ENCODE measurements at places on chromosomes 5 and 9. TPM values are rescaled to one million over a fixed set of nuclear protein-coding genes. Genes with fewer than 3 reads are reported as not detected.

The SAPCD2 gene
- 1.5 TPM for total RNA-seq

The C9orf50 gene
- total RNA-seq = 0.44 TPM

The MATR3 gene
- 196 TPM for total RNA-seq

The SYNPO gene
- total RNA-seq = 3.3 TPM

The SHC3 gene
- 61.4 TPM for total RNA-seq

The LIX1 gene
- total RNA-seq = not detected

The IL7R gene
- 2.2 TPM for total RNA-seq

The ECPAS gene
- 102 TPM for total RNA-seq

The COL23A1 gene
- total RNA-seq = under 0.01 TPM

The GPR107 gene
- total RNA-seq = 31.1 TPM

The KIF27 gene
- total RNA-seq = 3.8 TPM

The HAVCR2 gene
- 2.2 TPM for total RNA-seq

The PAX5 gene
- not detected for total RNA-seq

The HMMR gene
- 61.5 TPM for total RNA-seq

The TMEM232 gene
- total RNA-seq = 7.6 TPM

The RANBP17 gene
- 0.83 TPM for total RNA-seq

The CD72 gene
- 2.0 TPM for total RNA-seq

The GABRB2 gene
- total RNA-seq = not detected

The ELL2 gene
- total RNA-seq = 118 TPM

The CMYA5 gene
- 11.2 TPM for total RNA-seq

The CACFD1 gene
- total RNA-seq = 8.7 TPM

The TUSC1 gene
- 7.4 TPM for total RNA-seq

The LECT2 gene
- not detected for total RNA-seq

The PTGDS gene
- 36.7 TPM for total RNA-seq

The OR13C5 gene
- not detected for total RNA-seq

The IL5 gene
- not detected for total RNA-seq

The GPX3 gene
- total RNA-seq = 18.4 TPM

The RPL37 gene
- 958 TPM for total RNA-seq

The BBLN gene
- 31.0 TPM for total RNA-seq

The TAF1L gene
- under 0.01 TPM for total RNA-seq

The SAXO1 gene
- 0.17 TPM for total RNA-seq

The BTNL8 gene
- total RNA-seq = not detected

The GLRA1 gene
- total RNA-seq = not detected

The MARVELD2 gene
- 0.17 TPM for total RNA-seq

The SPATA31C1 gene
- total RNA-seq = not detected

Data from smooth muscle cell of trachea (primary cell).